ENCODE measurements at places on chromosomes 2 and 18. TPM values are rescaled to one million over a fixed set of nuclear protein-coding genes. Genes with fewer than 3 reads are reported as not detected.

DNA sequence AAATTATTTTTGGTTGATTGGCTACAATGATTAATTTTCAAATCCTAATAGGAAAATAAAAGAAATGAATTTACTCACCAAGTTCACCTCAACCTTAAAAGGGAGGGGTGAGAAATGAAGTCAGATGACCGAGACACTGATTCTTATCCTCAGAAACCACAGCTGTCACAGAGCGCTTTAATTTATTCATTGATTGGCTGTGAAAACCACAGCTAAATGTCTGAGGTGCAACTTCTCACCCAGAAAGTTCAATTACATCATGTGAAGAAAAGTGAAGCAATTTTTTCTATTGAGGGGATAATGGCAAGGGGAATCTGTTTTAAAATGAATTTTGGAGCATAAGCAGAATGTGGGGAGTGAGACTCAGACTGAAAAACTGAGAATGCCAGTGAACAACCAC, 128.4 kb downstream of the RNF152 start:
- no peak for DNase-seq

Gene FAM110C
- polyA plus RNA-seq, result not detected

DNA sequence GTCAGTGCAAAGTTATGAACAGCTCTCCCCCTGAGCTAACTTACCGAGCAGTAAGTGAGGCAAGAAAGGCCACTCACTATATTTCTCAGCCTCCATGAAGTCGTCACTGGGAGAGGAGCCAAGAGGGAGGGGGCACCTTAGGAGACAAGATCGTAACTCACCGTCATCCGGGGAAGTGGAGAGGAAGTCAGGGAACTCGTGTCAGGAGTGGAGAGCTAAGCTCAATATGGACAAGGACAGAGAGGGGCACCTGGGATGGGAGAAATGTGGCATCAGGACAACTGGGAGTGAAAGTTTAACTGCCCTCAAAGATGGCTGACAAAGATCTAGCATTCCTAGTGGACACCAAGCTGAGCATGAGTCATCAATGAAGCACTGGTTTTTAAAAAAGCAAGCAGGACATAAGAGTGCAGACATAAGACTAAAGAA, 37.1 kb downstream of the BCL11A start:
- DNase-seq, result no peak

Gene CMPK2
- 1.1 TPM for polyA plus RNA-seq

Gene CXCR4
- 1.3 TPM for polyA plus RNA-seq

GRCh38 chr2:152861349-152861942, 143.0 kb downstream of the ARL6IP6 start:
- DNase-seq, result peak; percentile 32

GRCh38 chr2:84115173-84115857, 343.8 kb downstream of the SUCLG1 start:
- DNase-seq, result no peak

DNA sequence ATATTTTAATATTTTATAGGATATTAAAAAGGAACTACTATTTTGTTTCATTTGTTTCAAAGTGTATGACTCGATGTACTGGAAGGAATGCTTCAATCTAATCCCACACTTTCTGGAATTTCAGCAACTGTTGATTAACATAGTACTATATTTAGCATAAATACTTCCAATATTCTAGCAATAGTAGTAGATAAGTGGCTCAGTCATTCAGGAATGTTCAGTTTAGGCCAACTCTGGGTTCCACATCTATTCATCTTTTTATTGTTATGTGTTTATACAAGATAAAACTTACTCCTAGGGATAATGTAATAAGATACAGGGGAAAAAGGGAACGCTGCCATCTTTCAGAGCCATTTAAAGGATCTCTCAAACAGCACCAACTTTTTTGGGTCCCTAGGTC, 22.3 kb upstream of the ORC2 start:
- no peak for DNase-seq

Data from SK-N-SH (cell line).